ENCODE measurements at places on chromosomes 11 and 22. TPM values are rescaled to one million over a fixed set of nuclear protein-coding genes. Genes with fewer than 3 reads are reported as not detected.

MOV10L1 gene
- 26.8 TPM for total RNA-seq

PAK1 gene
- total RNA-seq = 0.17 TPM

OR10A2 gene
- not detected for total RNA-seq

SLC22A8 gene
- not detected for total RNA-seq

UBQLNL gene
- total RNA-seq = not detected

DDX25 gene
- total RNA-seq = 0.11 TPM

DRICH1 gene
- total RNA-seq = not detected

FAM181B gene
- total RNA-seq = not detected

HMOX1 gene
- 40.1 TPM for total RNA-seq

CALCB gene
- not detected for total RNA-seq

F2 gene
- total RNA-seq = not detected

KCNJ1 gene
- total RNA-seq = not detected

CYB5R2 gene
- 0.33 TPM for total RNA-seq

CASP5 gene
- total RNA-seq = not detected

GRK3 gene
- total RNA-seq = 0.33 TPM

PKP3 gene
- total RNA-seq = 0.11 TPM

VPREB1 gene
- total RNA-seq = not detected

MS4A2 gene
- not detected for total RNA-seq

PKDREJ gene
- under 0.01 TPM for total RNA-seq

ST14 gene
- not detected for total RNA-seq

NUDT8 gene
- 5.4 TPM for total RNA-seq

Measured in dermis lymphatic vessel endothelial cell (primary cell).